ENCODE measurements at places on chromosomes 11 and 22. TPM values are rescaled to one million over a fixed set of nuclear protein-coding genes. Genes with fewer than 3 reads are reported as not detected.

RPS6KB2 gene
- total RNA-seq = 51.2 TPM

OR5J2 gene
- not detected for total RNA-seq

TCP11L1 gene
- total RNA-seq = 22.6 TPM

SLC22A8 gene
- total RNA-seq = not detected

SMIM35 gene
- total RNA-seq = not detected

LARGE2 gene
- total RNA-seq = 3.1 TPM

CLMP gene
- 25.5 TPM for total RNA-seq

ATP6V1E1 gene
- 120 TPM for total RNA-seq
